Upper lobe of right lung (tissue), 1 donor: ENCODE measurements at places on chromosomes 3 and 15. TPM values are rescaled to one million over a fixed set of nuclear protein-coding genes. Genes with fewer than 3 reads are reported as not detected.
A peak's percentile ranks its signal among the peaks of the same experiment; 100 is the strongest.

- no peaks in the 10 kb centered on the region for H3K4me1 ChIP-seq
- no peaks in the 10 kb centered on the region for H3K36me3 ChIP-seq
- no peaks in the 10 kb centered on the region for H3K27me3 ChIP-seq
- H3K4me3 ChIP-seq = no peak overlapping the region
- no peak for DNase-seq
- no peak overlapping the region for H3K27ac ChIP-seq
These were observed 60.6 kb upstream of the ADAMTS9 start for GRCh38 chr3:64748244-64748904.

The ADGRG7 gene
- total RNA-seq = not detected

The CISH gene
- total RNA-seq = 71.6 TPM

The AP3B2 gene
- total RNA-seq = 3.8 TPM

DNA sequence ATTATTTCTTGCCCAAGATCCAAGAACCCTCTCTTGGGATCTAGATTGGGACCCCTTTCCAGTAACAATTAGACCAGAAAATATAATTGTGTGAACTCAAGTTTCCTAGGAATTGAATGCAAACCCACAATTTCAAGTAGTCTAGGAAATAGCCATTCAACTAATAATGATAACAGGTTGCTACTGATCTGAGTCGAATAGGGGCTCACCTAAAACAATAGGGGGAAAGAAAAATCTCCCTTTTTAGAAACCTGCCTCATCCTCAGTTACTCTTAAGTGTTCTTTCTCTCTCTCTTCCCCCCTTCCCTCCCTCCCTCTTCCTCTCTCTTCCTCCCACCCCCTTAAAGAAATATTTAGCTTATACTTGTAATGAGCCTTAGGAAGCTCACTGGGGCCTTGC, 555.3 kb downstream of the IGSF11 start:
- H3K27ac ChIP-seq = no peak overlapping the region
- no peak for DNase-seq
- no peaks in the 10 kb centered on the region for H3K27me3 ChIP-seq
- no peaks in the 10 kb centered on the region for H3K36me3 ChIP-seq
- H3K4me3 ChIP-seq = no peak overlapping the region

The PRR23A gene
- total RNA-seq = not detected

DNA sequence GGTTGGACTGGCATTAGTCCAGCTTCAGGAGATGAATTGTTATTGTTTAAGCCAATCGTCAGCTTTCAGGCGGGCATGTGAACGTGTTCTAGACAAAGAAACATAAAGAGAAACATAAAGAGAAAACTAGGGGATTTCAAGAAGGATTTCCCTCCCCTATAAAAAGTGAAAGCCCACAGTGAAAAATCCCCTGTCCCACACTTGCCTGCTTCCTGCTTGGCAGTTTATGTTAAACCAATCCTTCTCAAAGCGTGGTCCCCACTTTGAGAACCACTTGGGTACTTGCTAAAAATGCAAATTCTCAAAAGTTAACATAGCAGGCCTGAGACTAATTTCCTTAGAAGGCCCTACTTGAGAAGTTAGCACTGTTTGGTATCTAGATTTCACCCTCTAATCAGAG, 293.0 kb upstream of the SOX14 start:
- H3K36me3 ChIP-seq = no peaks in the 10 kb centered on the region
- no peak overlapping the region for H3K27ac ChIP-seq
- no peak overlapping the region for H3K4me3 ChIP-seq
- H3K27me3 ChIP-seq = no peaks in the 10 kb centered on the region
- H3K4me1 ChIP-seq = no peaks in the 10 kb centered on the region
- DNase-seq = no peak

DNA sequence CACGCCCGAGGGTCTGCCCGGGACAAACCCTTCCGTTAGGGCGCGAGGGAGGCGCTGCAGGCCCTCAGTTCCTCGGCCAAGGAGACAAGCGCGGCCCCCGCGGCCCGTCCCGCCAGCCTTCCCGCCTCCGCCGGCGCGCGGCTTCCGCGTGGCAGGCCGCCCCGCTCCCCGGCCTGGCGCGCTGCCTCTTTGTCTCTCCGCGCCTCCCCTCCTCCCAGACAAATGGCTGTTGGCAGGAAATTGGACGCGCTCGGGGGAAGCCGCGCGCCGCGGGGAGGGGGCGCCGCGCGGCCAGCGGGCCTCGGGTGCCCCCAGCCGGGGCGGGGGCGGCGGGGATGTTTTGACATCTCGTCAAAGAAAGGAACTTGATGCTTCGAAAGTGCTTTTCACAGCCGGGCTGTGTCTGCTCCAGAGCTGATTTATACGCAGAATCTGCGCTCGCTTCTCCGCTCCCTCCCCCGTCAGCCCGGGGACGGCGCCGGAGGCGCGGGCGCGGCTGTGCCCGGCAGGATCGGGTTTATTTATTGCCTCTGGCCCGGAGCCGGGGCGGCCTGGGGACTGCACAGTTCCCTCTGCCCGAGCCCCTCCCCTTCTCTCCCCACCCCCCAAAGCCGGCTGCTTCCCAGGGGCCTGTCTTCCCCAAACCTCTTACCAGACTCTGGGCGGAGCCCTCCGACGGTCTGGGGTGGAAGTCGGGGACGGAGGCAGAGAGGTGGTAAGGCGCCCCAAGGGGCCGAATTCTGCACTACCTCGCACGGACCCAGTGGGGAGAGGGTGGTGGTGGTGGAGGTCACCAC, 20.7 kb downstream of the SHF start:
- H3K4me3 ChIP-seq = peak overlapping the region; percentile 68
- H3K36me3 ChIP-seq = peaks cover 1% of the 10 kb centered on the region
- peak; percentile 94 for DNase-seq
- peaks cover 20% of the 10 kb centered on the region for H3K4me1 ChIP-seq

The CDC25A gene
- 0.90 TPM for total RNA-seq

GRCh38 chr15:28930011-28930410, 44.2 kb downstream of the APBA2 start:
- no peak overlapping the region for H3K27ac ChIP-seq
- no peaks in the 10 kb centered on the region for H3K27me3 ChIP-seq
- no peaks in the 10 kb centered on the region for H3K4me1 ChIP-seq
- no peak overlapping the region for H3K4me3 ChIP-seq
- no peak for DNase-seq

The FAM107A gene
- 91.5 TPM for total RNA-seq

GRCh38 chr3:46406788-46407611, at the start of the genes CCR5AS and CCRL2:
Gene CCR5AS, minus strand, starts transcription at chr3:46407066.
Gene CCRL2, plus strand, starts transcription at chr3:46407259. Its CDS starts 821 bp downstream, at chr3:46408080.
- H3K4me3 ChIP-seq = peak within 1 kb of the TSS; percentile 52
- H3K27me3 ChIP-seq = no peaks in the 10 kb centered on the region
- peak; percentile 80 for DNase-seq
- H3K4me1 ChIP-seq = peaks cover 44% of the 10 kb centered on the region

- peak overlapping the region; percentile 74 for H3K4me3 ChIP-seq
- no peak for DNase-seq
- H3K4me1 ChIP-seq = peaks cover 23% of the 10 kb centered on the region
These were observed 6.1 kb downstream of the BCL6 start for GRCh38 chr3:187739094-187739560.

GRCh38 chr3:94004301-94004910, 24.0 kb downstream of the STX19 start:
- no peaks in the 10 kb centered on the region for H3K36me3 ChIP-seq
- DNase-seq = no peak
- no peaks in the 10 kb centered on the region for H3K27me3 ChIP-seq
- H3K27ac ChIP-seq = peak overlapping the region; percentile 0
- peaks cover 15% of the 10 kb centered on the region for H3K4me1 ChIP-seq

DNA sequence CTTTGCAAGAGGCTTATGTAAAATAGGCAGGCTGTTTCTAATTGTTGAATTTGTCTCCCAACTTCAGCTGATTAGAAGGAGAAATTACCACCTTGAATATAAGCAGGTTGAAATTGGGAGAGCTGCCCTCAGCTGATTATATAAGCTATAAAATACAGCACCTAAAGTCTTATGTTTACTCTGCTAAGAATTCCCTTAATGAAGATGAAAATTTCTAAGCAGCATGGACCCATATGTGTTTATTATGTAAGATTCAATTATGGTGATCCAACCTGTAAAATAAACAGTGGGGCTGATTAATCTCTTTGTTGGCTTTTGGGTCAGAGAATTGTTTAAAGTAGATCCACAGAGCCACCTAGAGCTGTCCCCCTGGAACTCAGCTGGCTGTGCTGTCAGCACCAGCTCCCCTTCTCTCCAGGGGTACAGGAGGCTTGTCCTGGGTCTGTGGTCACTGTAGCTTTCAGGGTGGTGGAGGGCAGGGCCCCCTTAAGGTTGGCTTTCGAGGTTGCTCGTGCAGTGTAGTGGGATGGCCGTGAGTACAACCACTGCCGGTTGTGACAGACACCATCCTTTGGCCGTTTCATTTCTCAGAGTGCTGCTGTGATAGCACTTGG, 9.5 kb downstream of the SLCO3A1 start:
- no peak for DNase-seq
- peaks cover 76% of the 10 kb centered on the region for H3K4me1 ChIP-seq
- H3K4me3 ChIP-seq = no peak overlapping the region
- peaks cover 4% of the 10 kb centered on the region for H3K36me3 ChIP-seq

GRCh38 chr15:95653361-95653805, 677.1 kb upstream of the NR2F2 start:
- H3K4me1 ChIP-seq = no peaks in the 10 kb centered on the region
- no peak overlapping the region for H3K27ac ChIP-seq
- H3K27me3 ChIP-seq = no peaks in the 10 kb centered on the region
- DNase-seq = no peak
- H3K4me3 ChIP-seq = no peak overlapping the region
- no peaks in the 10 kb centered on the region for H3K36me3 ChIP-seq

GRCh38 chr15:79881254-79881653, 15.6 kb downstream of the MTHFS start:
- DNase-seq = no peak
- H3K36me3 ChIP-seq = peaks cover 65% of the 10 kb centered on the region
- no peaks in the 10 kb centered on the region for H3K4me1 ChIP-seq
- no peak overlapping the region for H3K4me3 ChIP-seq
- no peak overlapping the region for H3K27ac ChIP-seq

- no peak overlapping the region for H3K27ac ChIP-seq
- H3K4me3 ChIP-seq = no peak overlapping the region
- H3K4me1 ChIP-seq = no peaks in the 10 kb centered on the region
- H3K36me3 ChIP-seq = no peaks in the 10 kb centered on the region
These were observed 346.1 kb downstream of the ZIC1 start for GRCh38 chr3:147755310-147755709.

The IGDCC3 gene
- not detected for total RNA-seq

DNA sequence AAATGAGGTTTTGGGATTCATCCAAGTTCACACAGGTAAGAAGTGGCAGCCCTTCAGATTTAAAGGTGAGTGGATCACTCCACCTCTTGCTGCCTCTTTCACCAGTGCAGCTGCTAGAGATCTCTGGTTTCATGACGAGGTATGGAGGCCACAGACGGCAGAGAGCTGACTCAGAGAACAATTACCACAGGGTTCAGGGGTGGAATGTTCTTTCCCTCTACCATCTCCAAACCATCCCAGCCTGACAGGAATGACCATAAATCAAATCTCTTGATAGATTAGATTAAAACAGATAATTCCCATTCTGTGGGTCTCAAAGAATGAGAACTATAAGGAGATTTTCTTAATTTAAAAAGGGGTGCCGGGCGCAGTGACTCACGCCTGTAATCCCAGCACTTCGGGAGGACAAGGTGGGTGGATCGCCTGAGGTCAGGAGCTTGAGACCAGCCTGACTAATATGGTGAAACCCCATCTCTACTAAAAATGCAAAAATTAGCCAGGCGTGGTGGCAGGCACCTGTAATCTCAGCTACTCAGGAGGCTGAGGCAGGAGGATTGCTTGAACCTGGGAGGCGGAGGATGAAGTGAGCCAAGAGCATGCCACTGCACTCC, 174.2 kb upstream of the ATP11B start:
- no peaks in the 10 kb centered on the region for H3K4me1 ChIP-seq
- no peak for DNase-seq
- H3K27ac ChIP-seq = no peak overlapping the region
- no peaks in the 10 kb centered on the region for H3K36me3 ChIP-seq
- no peaks in the 10 kb centered on the region for H3K27me3 ChIP-seq
- H3K4me3 ChIP-seq = no peak overlapping the region

The GASK1A gene
- 3.9 TPM for total RNA-seq

- H3K36me3 ChIP-seq = no peaks in the 10 kb centered on the region
- no peak for DNase-seq
- H3K4me3 ChIP-seq = no peak overlapping the region
- no peaks in the 10 kb centered on the region for H3K27me3 ChIP-seq
- H3K4me1 ChIP-seq = no peaks in the 10 kb centered on the region
These were observed 25.4 kb upstream of the SLC41A3 start for GRCh38 chr3:126109146-126109879.

DNA sequence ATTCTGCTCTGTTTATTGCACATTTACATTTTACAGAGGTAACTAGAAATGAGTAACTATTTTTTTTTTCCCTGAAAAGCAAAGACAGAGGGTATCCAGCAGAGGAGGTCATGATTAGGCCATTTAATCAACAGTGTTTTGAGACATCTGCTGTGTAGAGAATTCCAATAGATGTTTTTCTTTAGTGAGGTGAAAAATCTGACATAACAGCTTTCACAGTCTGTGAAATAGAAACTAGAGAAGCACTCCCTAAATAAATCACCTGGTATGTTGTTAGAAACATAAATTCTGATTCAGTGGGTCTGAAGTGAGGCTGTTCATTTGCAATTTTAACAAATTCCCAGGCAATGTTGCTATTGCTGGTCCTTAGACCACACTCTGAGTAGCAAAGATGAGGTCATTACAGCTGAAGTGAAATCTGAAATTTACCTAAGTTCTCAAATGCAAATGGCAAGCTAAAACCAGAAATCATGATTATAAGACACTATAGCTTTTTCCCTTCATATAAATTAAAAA, 329.2 kb upstream of the LRRC3B start:
- H3K4me1 ChIP-seq = no peaks in the 10 kb centered on the region
- H3K27me3 ChIP-seq = no peaks in the 10 kb centered on the region
- no peaks in the 10 kb centered on the region for H3K36me3 ChIP-seq
- no peak overlapping the region for H3K4me3 ChIP-seq
- no peak for DNase-seq

The NAA50 gene
- total RNA-seq = 90.0 TPM

- H3K4me3 ChIP-seq = no peak overlapping the region
- peaks cover 13% of the 10 kb centered on the region for H3K4me1 ChIP-seq
- H3K36me3 ChIP-seq = no peaks in the 10 kb centered on the region
- H3K27me3 ChIP-seq = no peaks in the 10 kb centered on the region
- no peak overlapping the region for H3K27ac ChIP-seq
These were observed 34.7 kb downstream of the XXYLT1 start for GRCh38 chr3:195236076-195236798.

DNA sequence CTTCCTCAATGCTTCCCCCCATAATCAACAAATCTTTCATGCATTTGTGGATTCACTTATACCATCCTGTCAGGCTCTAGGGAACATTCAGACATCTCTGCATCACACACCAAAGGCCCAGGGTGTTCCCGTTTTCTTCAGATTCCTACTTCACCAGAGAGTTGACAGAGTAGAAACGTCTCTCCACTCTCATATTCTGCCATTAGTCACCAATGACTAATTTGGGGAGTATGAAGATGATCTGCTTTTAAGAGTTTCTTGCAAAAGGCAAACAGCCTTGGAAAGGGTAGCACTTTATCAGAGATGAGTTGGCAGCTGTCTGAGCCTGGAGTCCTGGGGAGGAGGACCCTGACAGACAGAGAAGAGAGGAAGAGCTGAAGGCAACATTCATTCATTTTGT, 55.8 kb upstream of the DGKG start:
- peaks cover 20% of the 10 kb centered on the region for H3K4me1 ChIP-seq
- no peak overlapping the region for H3K4me3 ChIP-seq
- H3K36me3 ChIP-seq = no peaks in the 10 kb centered on the region
- no peak overlapping the region for H3K27ac ChIP-seq
